Nasal cavity respiratory epithelium epithelial cell of viscerocranial mucosa (primary cell): ENCODE measurements at places on chromosomes 11 and 22. TPM values are rescaled to one million over a fixed set of nuclear protein-coding genes. Genes with fewer than 3 reads are reported as not detected.

Gene COX8A
- total RNA-seq = 221 and 307 TPM in 2 replicates

Gene OR8K3
- total RNA-seq = not detected in 2 replicates

Gene RTL10
- total RNA-seq = 22.2 and 28.7 TPM in 2 replicates

Gene KIRREL3
- total RNA-seq = not detected in 2 replicates

Gene TMEM184B
- 15.0 and 33.0 TPM in 2 replicates for total RNA-seq

Gene ATG2A
- total RNA-seq = 6.2 and 15.4 TPM in 2 replicates

Gene TSSK2
- under 0.01 TPM in 1 of 2 replicates, not detected in the other for total RNA-seq

Gene LRRC56
- total RNA-seq = 0.34 and 1.4 TPM in 2 replicates

Gene PATE4
- not detected in 2 replicates for total RNA-seq

Gene CASP1
- total RNA-seq = 29.7 and 77.0 TPM in 2 replicates

Gene GNB1L
- total RNA-seq = 5.1 and 9.9 TPM in 2 replicates

Gene APOL1
- 1.0 and 94.6 TPM in 2 replicates for total RNA-seq

Gene TMEM121B
- total RNA-seq = 0.07 TPM in 1 of 2 replicates, not detected in the other

Gene CNGA4
- total RNA-seq = 0.07 TPM in 1 of 2 replicates, not detected in the other

Gene ST14
- 65.6 and 189 TPM in 2 replicates for total RNA-seq

Gene TTC28
- 3.1 and 9.8 TPM in 2 replicates for total RNA-seq

Gene SHISA8
- not detected in 2 replicates for total RNA-seq

Gene DDIAS
- 0.34 and 0.57 TPM in 2 replicates for total RNA-seq

Gene SLC25A22
- total RNA-seq = 6.2 and 20.9 TPM in 2 replicates

Gene LRRN4CL
- 0.14 and 1.4 TPM in 2 replicates for total RNA-seq

Gene DMC1
- 1.4 and 3.1 TPM in 2 replicates for total RNA-seq

Gene OR4A16
- not detected in 2 replicates for total RNA-seq

Gene TST
- 32.5 and 39.6 TPM in 2 replicates for total RNA-seq

Gene RRP8
- 14.7 and 18.0 TPM in 2 replicates for total RNA-seq

Gene ENTHD1
- total RNA-seq = not detected in 2 replicates

Gene GGTLC2
- not detected in 2 replicates for total RNA-seq

Gene ABCC8
- total RNA-seq = not detected in 2 replicates

Gene PTGDR2
- total RNA-seq = under 0.01 and 0.07 TPM in 2 replicates

Gene OR2D2
- total RNA-seq = under 0.01 and 0.21 TPM in 2 replicates

Gene DDI1
- total RNA-seq = not detected in 2 replicates

Gene NCR3LG1
- total RNA-seq = 3.6 and 5.5 TPM in 2 replicates

Gene KCNJ1
- 0.07 TPM in 1 of 2 replicates, not detected in the other for total RNA-seq

Gene ANKRD42
- 9.2 and 11.9 TPM in 2 replicates for total RNA-seq

Gene OR52N4
- not detected in 2 replicates for total RNA-seq

Gene WNT11
- total RNA-seq = 0.21 and 0.34 TPM in 2 replicates

Gene TAF1D
- total RNA-seq = 153 and 225 TPM in 2 replicates
